ENCODE measurements at places on chromosomes 3 and 15. TPM values are rescaled to one million over a fixed set of nuclear protein-coding genes. Genes with fewer than 3 reads are reported as not detected.
A peak's percentile ranks its signal among the peaks of the same experiment; 100 is the strongest.

CLDN18 gene
- not detected for total RNA-seq

MESP2 gene
- total RNA-seq = 0.88 TPM

TM4SF4 gene
- total RNA-seq = not detected

CD86 gene
- 0.49 TPM for total RNA-seq

DNA sequence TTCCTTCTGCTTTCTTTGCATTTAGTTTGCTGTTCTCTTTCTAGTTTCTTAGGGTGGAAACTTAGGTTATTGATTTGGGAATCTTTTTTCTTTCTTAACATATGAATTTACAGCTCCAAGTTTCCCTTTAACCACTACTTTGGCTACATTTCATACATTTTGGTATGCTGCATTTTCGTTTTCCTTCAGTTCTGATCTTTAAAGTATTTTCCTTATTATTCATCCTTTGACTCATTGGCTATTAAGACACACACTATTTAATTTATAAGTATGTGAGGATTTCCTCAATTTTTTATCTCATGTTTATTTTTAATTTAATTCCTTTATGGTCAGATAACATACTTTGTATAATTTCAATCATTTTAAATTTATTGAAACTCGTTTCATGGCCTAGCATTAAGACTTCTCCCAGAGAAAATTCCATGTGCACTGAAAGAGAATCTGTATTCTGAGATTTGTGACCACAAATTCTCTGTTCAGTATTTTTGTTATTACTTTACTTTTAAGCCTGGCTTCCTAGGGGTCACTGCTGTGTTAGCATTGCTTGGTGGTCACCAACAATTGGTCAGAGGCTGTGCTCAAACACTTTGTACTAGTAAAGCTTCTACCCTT lies 87.7 kb downstream of the CFAP20DC start:
- no peak for DNase-seq

GRCh38 chr15:100614918-100615317 lies 12.5 kb downstream of the ASB7 start:
- no peak for DNase-seq

DNA sequence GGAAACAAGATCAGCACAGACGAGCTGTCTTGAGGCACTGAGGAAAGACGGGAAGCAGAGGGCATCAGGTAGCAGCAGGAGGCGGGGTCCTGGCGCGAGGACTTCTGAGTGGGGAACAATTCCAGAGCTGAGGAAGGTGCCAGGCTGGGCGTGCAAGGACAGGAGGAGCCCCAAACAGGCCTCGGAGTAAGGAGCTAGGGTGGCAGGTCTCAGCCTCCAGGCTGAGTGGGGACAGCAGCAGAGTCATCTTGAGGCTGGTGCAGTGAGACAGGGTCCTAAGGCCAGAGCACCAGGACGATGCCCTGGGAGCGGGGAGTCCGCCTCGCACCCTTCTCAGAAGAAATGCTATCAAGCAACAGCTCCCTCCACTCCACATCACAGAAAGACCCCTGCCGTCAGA lies 78.4 kb downstream of the PCSK6 start:
- no peak for DNase-seq

- DNase-seq = no peak
Observed at GRCh38 chr15:40192942-40193341, 32.1 kb downstream of the BUB1B start.

DNA sequence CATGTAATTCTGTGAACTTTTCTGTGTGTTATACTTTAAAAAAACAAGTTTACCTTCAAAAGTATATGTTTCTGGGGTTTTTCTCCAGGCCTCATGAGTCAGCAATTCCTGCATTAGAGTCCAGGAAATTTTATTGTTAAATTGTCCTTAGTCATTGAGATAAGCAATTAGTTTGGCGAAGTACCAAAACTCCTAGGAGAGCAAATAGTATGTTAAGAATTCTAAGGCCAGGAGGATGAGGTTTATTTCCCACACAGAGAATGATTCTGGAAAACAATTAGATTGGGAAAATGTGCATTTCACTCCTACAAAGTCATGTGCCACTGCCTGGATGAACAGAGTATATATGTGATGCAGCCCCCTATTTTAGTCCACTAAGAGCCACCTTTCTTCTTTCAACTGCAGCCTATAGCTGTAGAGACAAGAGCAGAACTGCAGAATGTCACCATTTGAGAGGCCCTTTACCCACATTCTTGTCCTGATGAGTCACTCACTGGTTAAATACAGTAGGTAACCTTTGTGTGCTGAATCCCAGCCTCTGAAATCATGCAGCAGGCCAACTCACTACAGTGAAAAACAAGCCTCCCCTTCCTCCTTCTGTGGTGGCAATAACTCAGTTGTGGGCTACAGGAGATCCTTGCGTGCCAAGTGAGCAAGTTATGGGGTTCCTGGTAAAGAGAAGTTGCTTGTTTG lies 452.8 kb upstream of the THBS1 start:
- DNase-seq = peak; percentile 85

DNA sequence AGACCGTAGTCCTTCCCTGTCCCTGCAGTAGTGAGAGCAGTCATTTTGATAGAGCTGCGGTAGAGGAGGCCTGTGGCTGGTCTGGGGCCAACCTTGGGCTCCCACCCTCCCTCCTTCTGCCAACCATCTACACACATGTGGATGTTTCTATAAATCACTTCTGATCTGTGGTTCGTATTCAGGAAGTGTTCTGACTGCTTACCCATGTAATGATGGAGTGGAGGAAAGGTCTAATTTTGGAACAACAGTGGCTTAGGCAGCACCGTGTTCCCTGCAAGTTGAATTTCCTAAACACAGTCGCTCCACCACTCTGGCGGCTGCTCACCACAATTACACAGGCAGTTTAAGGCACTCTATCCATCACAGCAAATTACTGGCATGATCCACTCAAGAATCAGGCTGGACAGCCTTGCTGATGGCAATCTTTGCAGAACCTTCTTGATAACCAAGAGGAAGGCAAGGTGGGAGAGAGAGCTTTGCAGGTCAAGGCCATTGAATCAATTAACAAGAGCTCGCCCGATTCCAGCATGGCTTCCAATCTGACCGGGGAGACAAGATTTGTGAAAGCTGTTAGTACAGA lies 104.7 kb upstream of the VEPH1 start:
- DNase-seq = no peak

- no peak for DNase-seq
Observed at GRCh38 chr3:62101488-62101887, 271.9 kb downstream of the FEZF2 start.

DNA sequence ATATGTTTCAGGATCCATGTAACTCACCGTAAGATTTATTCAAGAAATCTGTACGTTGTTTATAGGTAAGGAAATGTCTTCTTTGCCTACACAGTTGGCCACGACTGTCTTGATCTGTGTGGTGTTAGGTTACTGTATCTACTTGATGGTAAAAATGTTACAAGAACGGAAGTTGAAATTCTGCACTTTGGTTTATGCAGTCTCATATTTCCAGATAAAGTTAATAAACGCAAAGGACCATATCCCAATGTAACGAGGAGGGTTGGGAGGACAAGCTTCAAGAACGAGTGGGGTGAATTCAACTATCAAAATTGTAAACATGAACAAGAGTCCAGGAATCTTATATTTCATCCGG lies 1.0 kb downstream of the USF3 start:
- DNase-seq = no peak

DNA sequence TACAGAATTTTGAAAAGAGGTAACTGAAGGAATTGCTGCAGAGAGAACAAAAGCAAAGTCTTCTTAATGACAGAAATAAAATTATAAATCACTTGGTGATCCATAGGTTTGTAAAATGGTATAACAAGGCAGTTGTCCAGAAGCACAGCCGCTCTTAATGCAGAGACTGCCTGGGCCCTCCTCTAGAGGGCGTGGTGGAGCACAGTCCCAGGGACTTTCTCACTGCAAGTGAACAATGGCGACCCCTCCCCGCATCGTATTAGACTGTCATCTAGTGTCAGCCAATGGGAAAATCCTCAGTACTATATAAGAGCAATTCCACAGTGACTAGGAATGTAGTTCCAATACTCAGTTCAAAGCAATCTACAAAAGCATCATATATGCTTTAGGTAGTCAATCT lies 26.4 kb upstream of the ZBED2 start:
- DNase-seq = no peak

GRCh38 chr3:8571256-8571655 lies 69.6 kb downstream of the LMCD1 start:
- DNase-seq = no peak
